ENCODE measurements at places on chromosomes 5 and 9.

GRCh38 chr9:106758911-106759310 lies 104.1 kb upstream of the ZNF462 start:
- DNase-seq: no peak

- DNase-seq: no peak
Observed at GRCh38 chr9:76646249-76646648, 118.0 kb upstream of the PCA3 start.

GRCh38 chr9:21121079-21121478 lies 20.6 kb downstream of the IFNW1 start:
- DNase-seq: no peak

- DNase-seq: no peak
Observed at GRCh38 chr5:93247105-93247504, 333.9 kb downstream of the NR2F1-AS1 start.
